Fibroblast of upper back skin (primary cell): ENCODE measurements at places on chromosomes 11 and 22.

GRCh38 chr22:23847310-23847920, 8.6 kb upstream of the DERL3 start:
- DNase-seq: no peak

GRCh38 chr22:24925586-24926427, 20.7 kb downstream of the LHFPL7 start:
- DNase-seq: no peak

DNA sequence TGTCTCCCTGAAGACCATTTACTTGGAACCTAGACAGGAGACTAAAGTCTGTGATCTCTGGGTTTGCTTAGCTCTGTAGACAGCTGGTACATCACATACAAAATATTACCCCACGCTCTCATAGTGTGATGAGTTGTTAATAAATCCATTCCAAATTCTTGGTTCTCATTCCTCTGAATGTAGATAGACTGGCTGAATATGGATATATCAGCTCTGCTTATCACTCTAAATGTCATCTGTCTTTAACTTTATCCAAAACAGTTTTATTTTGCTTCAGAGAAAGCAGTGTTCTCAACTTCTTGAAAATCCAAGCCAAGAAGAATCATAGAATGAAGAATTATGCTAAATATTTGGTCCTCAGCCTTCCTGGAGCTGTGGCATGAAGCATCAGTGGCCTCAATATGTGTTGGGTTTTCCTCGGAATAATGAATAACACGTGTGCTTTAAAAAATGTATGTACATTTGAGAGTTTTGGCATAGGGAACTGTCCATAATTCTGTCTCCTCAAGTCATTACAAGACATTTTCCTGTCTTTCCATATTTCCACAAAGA, 10.5 kb upstream of the LDLRAD3 start:
- DNase-seq: peak; percentile 81

- DNase-seq: no peak
Measured at GRCh38 chr11:14150878-14151277, 188.4 kb downstream of the SPON1 start.

DNA sequence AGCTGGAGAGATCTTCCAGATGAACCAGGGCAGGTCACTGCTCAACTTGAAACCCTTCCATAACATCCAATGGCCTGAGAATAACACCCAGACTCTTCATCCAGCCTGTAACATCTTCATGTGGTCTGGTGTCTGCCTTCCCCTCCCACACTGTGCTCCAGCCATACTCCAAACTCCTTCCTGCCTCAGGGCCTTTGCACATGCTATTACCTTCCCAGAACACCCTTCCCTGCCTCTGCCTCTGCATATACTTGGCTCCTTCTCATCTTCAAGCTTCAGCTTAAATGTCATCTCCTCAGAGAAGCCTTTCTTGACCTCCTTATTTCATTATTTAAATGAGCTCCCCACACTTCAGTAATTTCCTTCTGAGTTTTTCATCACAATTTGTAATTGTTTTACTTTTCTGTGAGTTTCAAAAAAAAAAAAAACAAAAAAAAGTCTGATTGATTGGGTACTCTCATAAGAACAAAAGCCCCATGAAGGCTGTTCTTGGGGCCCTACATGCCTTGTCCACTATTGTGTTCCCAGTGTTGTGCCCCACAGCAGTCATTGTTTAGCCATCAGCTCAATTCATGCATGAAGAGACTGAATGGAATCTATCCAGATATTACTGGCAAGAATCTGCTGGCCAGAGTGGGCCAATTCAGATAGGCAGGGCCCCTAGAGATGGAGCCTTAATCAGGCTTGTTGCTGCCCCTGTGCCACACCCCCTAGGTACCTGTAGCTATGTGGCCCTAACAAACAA, 22.1 kb downstream of the LMO1 start:
- DNase-seq: no peak

DNA sequence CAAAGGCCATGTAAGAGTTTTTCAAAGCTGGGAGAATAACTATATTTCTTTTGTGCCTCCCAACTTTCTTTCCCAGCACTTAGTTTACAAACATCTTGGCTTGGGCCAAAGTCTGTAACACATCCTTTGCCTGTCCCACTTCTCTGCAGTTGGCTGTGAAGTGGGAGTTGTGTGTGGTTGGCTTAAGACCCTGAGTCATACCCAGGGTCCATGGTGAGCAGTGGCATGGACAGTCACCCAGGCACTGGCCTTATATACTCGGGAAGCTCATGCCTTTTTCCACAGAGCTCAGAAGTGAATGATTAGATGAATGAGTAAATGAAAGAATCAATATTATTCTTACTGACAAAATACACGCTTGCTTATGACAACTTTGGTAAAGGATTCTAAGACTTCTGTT, 231.4 kb downstream of the BLID start:
- no peak for DNase-seq

- no peak for DNase-seq
Measured at GRCh38 chr11:105232021-105232420, 92.5 kb upstream of the CARD18 start.

DNA sequence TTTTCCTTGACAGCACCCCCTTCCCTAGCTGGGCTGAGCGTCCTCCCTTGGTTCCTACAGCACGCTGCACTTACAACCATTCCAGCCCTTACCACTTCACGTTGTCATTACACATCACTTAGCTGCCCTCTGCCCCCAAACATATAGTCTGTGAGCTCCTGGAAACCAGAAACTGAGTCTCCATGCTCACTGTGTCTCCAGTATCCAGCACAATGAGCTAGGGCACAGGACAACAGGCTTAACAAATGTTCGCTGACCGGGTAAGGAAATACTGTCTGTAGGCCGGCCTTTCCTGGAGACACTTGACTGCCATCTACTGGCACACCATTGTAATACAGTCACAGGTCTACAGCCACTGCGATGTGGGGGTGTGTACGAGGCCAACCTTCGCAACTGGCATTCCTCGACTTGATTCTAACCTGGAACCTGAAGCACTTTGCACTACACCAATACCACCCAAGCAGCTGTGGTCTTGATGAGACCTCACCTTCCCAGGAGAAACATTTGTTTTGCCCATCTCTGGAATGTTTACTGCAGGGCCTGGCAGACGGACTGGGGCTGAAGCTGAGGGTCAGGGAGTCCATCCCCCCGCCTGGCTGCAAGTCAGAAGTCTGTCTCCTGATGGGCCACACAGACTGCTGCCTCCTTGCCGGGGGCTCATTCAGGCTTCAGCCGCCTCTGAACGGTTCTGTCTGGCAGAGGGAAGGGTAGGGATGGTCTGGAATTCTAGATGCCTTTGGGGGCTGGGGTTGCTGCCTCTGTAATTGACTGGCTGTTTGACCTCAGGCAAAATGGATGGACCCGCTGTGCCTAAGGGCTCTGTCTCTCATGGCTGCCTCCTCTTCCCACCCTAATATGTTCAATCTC, 72.0 kb downstream of the SYN3 start:
- peak; percentile 85 for DNase-seq

- no peak for DNase-seq
Measured at GRCh38 chr22:17774206-17774925, at the start of gene BID. Gene BID (minus strand): TSS chr22:17774469. CDS start chr22:17750116, 24,353 bp downstream.

GRCh38 chr11:111272420-111272819, 25.9 kb upstream of the POU2AF3 start:
- no peak for DNase-seq

DNA sequence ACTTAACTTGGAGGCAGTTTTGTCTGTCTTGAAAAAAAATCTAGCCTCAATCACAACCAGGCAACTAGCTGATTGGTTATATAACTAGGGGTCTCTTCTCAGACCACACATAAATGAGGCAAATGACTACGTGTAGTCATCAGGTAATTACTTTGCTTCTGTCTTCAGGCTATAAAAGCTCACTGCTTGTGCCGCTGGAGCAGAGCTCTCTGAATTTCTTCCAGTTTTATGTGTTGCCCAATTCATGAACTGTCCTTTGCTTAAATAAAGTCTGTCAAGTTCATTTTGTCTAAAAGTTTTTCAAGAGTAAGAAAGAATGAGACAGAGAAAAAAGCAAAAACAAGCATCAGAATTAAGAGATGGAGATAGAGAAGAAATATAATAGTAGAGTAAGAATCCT, 93.4 kb downstream of the MUC15 start:
- DNase-seq: no peak

- DNase-seq: peak; percentile 26
Measured at GRCh38 chr11:109350091-109350490, 71.9 kb upstream of the C11orf87 start.

DNA sequence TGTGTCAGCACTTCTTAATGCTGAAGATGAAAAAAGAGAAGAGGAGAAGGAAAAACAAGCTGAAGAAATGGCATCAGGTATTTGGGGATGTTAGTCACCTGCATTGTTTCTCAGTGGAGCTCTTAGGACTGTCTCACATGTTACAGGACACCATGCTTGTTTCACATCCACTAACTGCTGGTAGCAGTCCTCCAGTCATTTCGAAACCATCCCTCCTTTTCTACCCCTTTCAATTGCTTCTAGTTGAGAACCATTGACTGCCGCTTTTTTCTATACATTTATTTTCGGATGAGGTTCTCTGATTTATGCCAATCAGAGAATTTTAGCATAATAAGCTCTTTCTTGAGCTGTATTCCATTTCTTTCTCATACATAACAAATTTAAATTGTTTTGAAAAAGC, 21.5 kb downstream of the BIRC2 start:
- DNase-seq: no peak

GRCh38 chr11:94544646-94545263, 1.0 kb downstream of the FUT4 start:
- no peak for DNase-seq

DNA sequence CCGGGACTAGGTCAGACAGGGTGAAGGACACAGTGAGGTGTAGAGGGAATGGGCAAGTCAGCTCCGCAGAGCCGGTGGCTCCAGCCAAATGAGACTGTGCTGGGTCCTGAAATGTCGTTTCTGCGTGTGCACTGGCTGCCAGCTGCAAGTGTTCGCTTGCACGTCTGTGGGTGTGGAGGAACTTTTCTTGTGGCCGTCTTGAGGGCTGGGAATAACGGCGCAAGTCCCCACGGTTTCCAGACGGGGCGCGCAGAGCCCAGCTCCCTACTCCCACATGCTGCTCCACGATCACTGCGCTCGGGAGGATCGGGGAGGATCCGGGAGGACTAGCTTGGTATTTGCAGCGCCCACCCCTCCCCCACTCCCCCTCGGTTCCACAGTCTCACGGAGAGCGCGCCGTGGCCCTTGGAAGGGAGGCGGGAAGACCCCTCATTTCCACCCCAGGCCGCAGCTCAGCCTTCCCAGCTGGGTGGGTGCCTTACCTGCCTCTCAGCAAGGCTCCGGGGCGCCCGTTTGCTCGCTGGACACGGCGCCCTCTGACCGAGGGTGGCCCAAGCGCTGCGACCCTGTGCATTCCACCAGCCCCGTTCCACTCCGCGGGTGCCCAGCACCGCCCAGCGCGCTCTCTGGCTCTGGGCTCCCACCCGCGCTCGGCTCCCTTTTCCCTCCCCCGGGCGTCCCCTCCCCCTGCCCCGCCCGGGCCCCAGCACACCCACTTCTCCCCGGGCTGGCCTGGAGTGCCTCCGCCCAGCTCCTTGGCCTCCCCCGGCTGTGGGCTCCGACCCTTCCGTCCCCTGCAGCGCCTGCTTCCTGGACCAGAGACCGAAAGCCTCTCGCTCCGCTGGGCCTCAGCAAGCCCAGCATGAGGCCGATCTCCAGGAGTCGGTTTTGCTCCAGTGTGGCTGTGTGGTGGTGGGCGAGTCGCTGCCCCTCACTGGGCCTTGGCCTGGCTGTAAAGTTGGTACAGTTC, at the start of gene KCNE3:
KCNE3 (minus strand) TSS at position 634 of the 970 bp plus-strand sequence. CDS start 9,986 bp downstream, outside the sequence.
- peak; percentile 25 for DNase-seq

GRCh38 chr11:103953797-103954486, 82.5 kb upstream of the DDI1 start:
- no peak for DNase-seq

DNA sequence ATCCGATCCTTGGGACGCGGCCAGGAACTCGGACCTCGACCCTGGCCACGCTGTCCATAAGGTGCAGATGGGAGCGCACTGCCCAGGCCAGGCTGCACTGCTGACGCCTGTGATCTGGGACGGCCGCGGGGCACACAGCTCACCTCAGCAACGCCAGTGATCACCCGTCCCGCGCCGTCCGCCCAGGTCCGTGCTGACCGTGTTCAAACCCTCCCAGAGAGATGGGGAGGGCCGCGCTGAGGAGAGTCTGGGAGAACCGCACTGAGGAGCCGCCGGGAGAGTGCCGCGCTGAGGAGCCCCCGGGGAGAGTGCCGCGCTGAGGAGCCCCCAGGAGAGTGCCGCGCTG, 636 bp downstream of the KCNQ1OT1 start:
- DNase-seq: no peak

DNA sequence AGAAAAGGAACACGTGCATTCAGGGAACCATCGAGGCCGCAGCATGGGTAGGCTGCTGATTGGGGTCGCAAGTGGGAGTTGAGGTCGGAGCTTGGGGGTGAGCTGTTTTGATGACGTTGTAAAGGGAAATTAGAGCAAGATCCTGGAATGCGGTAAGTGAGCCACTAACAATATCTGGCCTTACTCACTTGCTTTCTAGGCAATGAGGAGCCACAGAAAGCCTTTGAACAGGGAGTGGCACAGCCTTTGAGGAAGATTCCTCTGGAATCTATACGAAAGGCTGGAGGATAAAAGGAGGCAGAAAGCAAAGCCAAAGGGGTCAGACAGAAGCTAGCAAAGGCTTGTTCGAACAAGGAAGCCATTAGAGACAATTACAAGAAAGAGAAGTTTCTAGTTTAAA, 197.5 kb downstream of the LARGE1 start:
- no peak for DNase-seq

- no peak for DNase-seq
Measured at GRCh38 chr22:27783436-27784119, 18.0 kb downstream of the MN1 start.

GRCh38 chr11:40188848-40189247, 1270.6 kb downstream of the LRRC4C start:
- no peak for DNase-seq

GRCh38 chr11:113873236-113873626, 2.1 kb downstream of the USP28 start:
- DNase-seq: peak; percentile 19

DNA sequence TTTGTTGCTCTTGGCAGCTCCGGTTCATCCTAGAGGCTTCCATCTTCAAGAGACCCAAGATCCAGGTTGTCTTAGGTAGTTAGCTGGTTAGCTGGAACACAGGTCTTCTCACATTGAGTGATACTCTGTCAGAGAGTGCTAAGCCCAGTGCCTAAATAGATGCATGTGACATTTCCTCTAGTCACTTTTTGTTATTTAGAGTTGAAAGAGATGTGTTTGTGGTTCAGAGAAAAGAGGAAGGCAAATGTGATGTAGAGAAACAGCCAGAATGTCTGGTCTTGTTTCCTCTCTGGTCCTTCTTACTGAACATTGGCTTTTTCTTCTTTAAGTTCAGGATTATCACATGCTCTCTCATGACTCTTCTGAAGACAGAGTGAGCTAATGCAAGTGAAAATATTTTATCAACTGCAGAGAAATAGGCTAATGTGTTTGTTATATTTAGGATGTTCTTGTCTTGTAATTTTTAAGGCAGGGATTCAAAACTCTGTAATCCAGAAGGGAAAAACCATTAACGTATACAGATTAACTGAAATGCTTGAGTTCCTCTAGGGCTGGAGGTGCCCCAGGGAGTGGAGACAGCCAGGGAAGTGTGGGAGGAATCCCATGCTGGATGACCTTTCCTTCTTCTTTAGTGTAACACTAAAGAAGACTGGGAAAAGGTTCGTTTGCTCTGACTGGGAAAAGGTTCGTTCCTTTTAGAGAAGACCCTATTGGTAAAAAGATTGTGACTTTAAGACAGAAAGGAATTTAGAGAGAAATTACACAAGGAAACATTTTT, 75.4 kb downstream of the SWAP70 start:
- no peak for DNase-seq
